ENCODE measurements at places on chromosomes 16 and 17.

GRCh38 chr16:24075931-24076716, 180.0 kb upstream of the CACNG3 start:
- no peak for DNase-seq

DNA sequence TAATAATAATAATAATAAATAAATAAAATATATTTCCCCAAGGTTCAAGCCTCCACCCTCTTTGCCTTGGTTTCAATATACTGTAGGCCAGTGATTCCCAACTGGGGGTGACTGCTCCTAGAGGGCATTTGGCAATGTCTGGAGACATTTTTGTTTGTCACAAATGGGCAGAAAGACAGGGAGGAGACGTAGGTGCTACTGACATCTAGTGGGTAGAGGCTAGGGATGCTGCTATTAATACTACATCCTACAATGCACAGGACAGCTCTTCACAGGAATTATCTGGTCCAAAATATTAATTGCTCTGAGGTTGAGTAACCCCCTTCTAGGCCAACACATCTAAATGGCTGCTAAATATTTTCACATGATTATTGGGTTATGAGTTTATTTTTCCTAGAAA, 12.8 kb upstream of the PRR14 start:
- no peak for DNase-seq

DNA sequence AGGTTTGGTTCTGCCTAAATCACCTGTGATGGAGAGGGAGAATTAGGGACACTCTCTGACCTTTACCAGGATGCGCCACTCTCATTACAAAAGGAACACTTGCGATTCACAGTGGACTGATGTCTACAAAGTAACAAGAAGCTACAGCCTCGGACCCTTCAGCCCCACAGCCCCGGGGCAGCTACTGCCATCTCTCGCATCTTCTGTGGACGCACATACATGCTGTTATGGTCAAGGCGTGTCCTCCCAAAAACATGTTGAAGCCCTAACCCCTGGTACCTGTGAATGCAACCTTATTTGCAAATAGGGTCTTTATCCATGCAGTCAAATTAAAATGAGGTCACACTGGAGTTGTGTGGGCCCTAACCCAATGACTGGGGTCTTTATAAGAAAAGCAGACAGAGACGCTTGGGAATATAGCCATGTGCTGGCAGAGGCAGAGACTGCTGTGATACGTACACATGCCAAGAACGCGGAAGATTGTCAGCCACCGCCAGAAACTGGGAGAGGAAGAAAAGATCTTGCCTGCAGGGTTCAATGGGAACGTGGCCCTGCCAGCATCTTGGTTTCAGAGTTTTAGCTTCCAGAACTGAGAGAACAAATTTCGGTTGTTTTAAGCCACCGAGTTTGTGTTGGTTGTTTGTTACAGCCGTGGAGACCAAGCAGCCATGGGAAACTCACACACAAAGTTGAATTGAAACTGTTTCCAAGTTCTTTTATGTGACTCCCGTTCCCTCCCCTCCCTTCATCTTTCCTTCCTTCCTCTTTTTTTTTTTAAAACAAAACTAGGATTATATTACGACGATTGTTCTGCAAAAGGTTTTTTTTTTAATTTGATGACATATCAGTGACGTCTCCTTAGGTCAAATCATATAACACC, 23.1 kb downstream of the ATP2C2 start:
- no peak for DNase-seq

DNA sequence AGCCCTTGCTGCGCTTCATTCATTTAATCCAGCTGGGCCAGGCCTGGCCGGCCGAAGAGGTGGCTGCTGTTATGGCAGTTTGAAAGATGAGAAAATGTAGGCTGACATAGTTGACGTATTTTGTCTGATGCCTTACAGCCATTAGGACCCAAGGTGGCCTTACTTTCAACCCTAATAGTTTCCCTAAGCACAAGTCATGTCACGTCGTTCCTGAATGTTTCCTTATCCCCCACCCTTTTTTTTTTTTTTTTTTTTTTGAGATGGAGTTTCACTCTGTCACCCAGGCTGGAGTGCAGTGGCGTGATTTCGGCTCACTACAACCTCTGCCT, 307 bp upstream of the GOT2 start:
- DNase-seq = no peak

DNA sequence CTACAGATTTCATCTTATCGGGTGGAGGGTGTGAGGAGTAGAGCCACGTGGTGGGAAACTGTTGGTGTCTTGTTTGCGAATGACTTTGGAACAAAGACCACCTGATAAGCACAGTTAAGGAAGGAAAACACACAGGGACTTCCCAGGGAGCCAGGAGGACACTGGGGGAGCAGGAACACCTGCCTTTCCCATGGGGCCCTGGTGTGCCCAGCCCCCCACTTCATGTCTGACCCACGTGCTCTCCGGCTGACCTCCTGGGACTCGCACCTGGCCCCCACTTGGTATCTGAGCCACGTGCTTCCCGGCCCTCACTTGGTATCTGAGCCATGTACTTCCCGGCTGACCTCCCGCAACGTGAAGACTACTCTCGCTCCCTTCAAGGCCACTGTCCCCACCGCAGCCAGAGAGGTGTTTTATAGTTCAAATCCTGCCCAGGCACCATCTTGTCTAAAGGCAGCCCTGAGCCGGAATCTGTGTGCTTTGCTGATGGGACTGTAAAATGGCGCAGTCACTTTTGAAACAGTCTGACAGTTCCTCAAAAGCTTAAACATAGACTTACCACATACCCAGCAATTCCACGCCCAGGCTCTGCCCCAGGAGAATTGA, 5.4 kb upstream of the CSNK1D start:
- no peak for DNase-seq
